ENCODE measurements at places on chromosomes 4 and X. TPM values are rescaled to one million over a fixed set of nuclear protein-coding genes. Genes with fewer than 3 reads are reported as not detected.

- DNase-seq, result no peak
Measured at GRCh38 chrX:41785685-41786084, 61.7 kb downstream of the GPR82 start.

- no peak for DNase-seq
Measured at GRCh38 chr4:30948653-30949052, 228.5 kb downstream of the PCDH7 start.

DNA sequence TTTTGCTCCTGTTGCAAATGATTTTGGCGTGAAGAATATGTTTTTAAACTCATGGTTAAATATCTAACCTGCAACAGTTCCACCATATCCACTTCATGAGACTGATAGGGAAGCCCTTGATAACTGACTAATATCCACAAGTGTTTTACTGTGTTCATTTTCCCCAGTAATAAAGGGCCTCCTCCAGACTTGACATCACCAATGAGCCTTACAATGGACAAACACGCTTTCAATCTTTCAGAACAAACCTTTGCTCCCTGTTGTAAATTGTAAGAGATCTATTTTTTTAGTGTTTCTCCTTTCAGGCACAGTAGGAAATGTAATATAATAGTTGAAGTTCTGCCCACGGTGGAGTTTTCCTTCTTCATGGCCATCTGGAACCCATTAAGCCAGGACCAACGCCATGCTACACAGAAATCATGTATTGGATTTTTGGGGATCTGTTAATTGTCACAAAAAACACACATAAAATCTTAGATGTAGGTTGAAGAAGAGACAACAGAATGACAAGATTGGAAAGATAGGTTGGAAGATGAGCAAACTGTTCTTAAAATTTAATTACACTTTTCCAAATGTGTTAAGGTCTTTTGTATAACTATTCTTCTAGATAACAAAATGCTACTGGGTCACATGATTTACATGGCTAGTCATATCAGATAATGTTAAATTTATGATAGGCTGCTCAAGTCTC, 1030.1 kb downstream of the FSTL5 start:
- DNase-seq, result no peak

GRCh38 chrX:148288451-148288850, 212.0 kb upstream of the AFF2 start:
- no peak for DNase-seq

DNA sequence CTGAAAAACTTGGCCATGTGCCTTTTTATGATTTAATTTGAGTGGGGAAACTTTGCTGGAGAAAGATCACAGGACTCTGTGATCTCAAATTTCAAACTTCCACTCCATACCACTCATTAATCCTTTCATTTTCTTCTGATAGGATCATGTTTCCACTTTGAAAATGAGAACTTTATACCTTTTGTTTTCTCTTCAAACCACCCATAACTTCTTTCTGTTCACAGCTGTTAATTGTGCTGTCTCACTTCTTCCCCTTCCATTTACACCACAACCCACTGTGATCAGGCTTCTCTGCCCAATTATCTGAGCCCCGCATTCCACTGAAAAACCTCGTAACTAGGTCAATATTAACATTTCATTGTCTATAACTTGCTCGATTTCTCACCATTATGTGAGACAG, 47.0 kb upstream of the ARSJ start:
- no peak for DNase-seq

Gene VEGFC
- polyA plus RNA-seq, result 47.7 TPM

Gene SSX2B
- not detected for polyA plus RNA-seq

Gene DNAAF6
- polyA plus RNA-seq, result not detected

Gene MRPL1
- polyA plus RNA-seq, result 22.5 TPM

All from BJ (cell line).